HL-60 (cell line): ENCODE measurements at places on chromosomes 11 and 22.

GRCh38 chr11:126484266-126484665 is 128.8 kb downstream of the ST3GAL4 start:
- no peak for DNase-seq

GRCh38 chr11:131687291-131688047 is 317.1 kb downstream of the NTM start:
- no peak for DNase-seq

- DNase-seq: no peak
Measured at GRCh38 chr22:27628341-27628740, 173.2 kb downstream of the MN1 start.

DNA sequence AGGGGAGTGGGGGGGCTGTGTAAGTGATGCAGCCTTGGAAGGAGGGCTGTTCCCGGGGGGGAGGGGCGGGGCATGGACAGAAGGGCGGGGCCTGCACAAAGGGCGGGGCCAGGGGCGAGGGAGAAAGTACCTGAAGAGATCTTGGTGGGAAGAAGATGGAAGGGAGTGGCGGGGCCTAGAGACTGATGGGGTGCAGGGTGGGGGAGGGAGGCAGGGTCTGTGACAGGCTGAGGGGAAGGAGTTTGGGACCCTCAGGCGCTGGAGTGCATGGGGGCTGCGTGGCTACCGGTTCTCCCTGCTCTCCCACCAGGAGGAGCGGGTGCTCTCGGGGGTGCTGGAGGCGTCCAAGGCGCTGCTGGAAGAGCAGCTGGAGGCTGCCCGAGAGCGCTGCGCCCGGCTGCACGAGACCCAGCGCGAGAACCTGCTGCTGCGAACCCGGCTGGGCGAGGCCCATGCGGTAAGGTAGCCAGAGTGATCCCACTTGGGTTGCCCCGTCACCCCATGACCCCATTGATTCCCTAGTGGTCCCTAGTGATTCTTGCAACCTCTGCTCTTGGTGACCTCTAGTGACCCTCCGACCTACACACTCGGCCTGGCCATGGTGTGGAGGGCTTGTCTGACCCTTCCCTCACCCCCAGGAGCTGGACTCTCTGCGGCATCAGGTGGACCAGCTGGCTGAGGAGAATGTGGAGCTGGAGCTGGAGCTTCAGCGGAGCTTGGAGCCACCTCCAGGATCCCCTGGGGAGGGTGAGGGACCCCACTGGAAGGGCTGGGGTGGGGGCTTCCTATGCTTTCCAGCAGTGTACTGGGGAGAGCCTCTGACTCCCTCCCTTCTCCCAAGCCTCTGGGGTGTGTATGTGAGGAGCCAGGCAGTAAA is 3.1 kb downstream of the CCDC88B start:
- DNase-seq: no peak

- DNase-seq: no peak
Measured at GRCh38 chr11:45026835-45027234, 76.2 kb upstream of the TP53I11 start.

GRCh38 chr11:129729216-129729615 is 86.4 kb upstream of the TMEM45B start:
- DNase-seq: no peak

- no peak for DNase-seq
Measured at GRCh38 chr11:133441964-133442660, 90.2 kb downstream of the OPCML start.

- no peak for DNase-seq
Measured at GRCh38 chr11:93784935-93785360, 866 bp downstream of the MED17 start.

DNA sequence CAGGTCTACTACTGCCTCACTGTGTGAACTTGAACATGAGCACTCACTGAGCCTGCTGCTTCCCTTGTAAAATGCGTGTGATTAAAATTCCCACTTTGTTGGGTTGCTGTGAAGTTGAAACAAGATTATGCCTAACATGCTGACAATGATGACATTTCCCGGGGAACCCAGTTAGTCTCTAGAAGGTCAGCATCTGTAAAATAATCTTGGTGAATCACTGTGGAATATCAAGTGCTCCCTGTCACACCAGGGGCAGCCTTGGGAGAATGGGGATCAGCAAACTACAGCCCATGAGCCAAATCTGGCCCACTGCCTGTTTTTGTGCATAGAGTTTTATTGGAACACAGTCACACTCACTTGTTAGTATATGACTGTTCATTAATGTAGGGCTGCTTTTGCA is 335.2 kb downstream of the MIAT start:
- no peak for DNase-seq

DNA sequence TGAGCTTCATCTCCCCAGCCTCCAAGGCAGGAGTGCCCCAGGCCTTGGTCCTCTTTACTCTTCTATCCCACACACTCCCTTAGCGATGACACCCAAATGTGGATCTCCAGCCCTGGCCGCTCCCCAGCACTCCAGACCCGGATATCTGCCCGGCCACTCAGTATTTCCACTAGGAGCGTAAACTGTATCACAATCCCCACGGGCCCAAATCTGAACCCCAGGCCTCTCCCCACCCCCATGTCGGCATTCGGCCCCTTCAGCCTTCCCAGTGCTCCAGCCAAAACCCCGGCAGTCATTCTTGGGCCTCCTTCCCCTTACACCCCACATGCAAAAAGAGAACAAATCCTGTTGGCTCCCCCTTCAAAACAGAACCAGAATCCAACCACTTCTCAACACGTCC is 20.8 kb downstream of the WNT11 start:
- DNase-seq: no peak

DNA sequence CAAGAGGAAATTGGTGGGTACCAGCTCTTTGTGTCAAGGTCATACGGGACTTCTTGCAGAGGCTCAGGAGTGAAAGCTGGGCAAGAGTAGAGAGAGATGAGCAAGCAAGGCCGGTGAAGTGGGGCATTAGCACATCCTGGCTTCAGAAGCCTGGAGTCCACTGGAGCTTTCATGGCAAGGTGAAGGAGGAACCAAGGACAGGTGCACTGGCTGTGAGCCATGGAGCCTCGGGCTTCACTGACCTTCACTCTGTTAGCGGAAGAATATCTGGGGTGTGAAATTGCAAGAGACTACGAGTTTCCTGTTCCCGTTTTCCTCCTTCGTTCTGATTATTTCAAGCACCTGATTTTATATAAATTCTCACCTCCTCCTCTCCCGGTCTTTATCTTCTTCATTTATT is 25.9 kb upstream of the ST14 start:
- no peak for DNase-seq

DNA sequence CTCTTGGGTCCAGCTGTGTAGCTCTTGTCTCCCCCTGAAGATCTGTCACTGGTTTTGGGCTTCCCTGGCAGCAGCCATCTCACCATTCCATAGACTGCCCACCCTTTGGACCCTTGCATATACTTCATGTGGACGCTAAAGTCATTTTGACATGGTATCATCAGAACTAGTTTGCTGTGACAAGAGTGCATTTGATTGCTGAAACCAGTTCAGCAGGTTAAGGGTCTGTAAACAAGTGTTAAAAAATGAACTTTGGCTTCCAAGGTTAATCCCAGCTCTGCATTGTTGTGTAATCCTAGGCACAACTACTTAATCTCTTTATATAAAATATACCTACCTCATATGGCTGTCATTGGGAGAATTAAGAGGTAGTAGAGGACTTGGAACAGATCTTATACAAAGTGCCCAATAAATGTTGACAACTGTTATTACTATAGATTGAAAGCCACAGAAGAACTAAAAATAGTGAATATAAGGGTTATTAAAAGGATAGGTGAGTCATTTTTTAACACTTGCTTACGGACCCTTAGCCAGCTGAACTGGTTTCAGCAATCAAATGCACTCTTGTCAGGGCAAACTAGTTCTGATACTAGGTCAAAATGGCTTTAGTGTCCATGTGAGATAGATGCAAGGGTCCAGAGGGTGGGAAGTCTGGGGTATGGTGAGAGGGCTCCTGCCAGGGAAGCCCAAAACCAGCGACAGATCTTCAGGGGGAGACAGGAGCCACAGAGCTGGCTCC is 29.4 kb downstream of the CCDC90B start:
- DNase-seq: no peak

DNA sequence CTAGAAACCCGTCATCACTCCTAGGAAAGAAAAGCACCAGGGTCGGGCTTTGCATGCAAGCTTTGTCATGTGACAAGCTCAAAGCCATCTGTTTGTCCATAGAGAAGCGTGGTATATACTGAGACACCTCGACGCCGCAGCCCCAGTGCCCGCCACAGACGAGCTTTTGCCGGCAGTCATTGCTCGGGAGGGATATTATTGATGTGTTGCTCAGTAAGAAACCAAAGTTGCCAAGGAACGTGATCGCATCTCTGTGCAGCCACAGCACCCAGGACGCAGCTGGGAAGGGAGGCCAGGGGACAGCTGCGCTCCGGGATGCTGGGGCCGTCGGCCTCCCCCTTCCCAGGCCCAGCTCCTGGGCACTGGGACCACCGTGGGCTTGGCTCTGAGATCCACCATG is 89.5 kb upstream of the KCNQ1OT1 start:
- DNase-seq: no peak

- DNase-seq: no peak
Measured at GRCh38 chr11:64245401-64245796, 1.3 kb downstream of the PPP1R14B start.
